ENCODE measurements at places on chromosomes 4 and X.

DNA sequence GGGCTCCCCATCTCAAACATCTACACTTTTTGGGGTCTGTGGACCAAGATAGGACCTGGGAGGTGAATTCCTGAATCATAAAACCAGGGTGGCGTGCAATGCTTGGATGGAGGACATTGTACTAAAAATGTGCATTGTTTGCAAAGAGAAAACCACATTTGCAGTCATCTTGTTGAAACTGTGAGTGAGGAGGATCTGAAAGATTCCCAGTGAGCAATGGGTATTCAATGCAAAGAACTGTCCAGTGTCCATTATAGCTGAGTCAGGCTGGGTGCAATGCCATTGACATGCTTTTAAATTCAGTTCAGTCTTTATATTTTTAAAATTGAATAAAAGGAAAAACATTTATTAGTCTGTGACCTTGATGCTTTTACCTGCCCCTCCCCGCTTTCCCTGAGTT, 215.7 kb downstream of the STK32B start:
- no peak for DNase-seq

- no peak for DNase-seq
Observed at GRCh38 chr4:98305576-98305975, 44.4 kb downstream of the RAP1GDS1 start.

DNA sequence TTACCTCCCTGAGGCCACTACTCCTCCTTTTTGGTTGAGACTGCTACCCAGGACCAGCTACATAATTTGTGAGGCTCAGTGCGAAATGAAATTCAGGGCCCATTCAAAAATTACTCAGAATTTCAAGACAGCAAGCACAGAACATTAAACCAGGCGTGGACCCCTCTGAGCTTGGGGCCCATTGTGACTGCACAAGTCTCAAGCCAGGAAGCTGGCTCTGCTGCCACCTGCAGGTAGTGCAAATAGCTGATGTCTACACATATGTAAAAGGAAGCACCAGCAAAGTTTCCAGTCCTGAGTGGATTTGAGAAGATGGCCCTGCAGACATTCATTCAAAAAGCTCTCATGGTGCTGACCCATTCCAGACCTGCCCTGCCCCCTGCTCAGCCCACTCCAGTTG, 213.4 kb upstream of the LNX1 start:
- DNase-seq = no peak

DNA sequence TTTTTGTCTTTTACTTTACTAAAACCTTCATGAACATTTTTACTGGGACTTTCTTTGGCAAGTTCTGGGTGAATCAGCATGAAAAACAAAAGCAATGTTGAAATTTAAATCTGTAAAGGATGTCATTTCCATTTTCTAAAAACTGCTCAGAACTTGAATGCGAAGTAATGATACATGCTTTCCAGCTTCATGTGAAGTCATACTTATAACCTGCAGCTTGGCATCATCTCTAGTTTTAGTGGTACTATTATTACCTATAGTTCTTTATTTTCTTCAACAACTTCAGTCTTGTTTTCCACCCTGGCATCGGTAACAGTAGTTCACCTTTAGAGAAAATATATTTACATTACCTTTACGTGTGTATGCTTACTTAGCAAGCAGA, 421.4 kb upstream of the DIPK2B start:
- DNase-seq = no peak

DNA sequence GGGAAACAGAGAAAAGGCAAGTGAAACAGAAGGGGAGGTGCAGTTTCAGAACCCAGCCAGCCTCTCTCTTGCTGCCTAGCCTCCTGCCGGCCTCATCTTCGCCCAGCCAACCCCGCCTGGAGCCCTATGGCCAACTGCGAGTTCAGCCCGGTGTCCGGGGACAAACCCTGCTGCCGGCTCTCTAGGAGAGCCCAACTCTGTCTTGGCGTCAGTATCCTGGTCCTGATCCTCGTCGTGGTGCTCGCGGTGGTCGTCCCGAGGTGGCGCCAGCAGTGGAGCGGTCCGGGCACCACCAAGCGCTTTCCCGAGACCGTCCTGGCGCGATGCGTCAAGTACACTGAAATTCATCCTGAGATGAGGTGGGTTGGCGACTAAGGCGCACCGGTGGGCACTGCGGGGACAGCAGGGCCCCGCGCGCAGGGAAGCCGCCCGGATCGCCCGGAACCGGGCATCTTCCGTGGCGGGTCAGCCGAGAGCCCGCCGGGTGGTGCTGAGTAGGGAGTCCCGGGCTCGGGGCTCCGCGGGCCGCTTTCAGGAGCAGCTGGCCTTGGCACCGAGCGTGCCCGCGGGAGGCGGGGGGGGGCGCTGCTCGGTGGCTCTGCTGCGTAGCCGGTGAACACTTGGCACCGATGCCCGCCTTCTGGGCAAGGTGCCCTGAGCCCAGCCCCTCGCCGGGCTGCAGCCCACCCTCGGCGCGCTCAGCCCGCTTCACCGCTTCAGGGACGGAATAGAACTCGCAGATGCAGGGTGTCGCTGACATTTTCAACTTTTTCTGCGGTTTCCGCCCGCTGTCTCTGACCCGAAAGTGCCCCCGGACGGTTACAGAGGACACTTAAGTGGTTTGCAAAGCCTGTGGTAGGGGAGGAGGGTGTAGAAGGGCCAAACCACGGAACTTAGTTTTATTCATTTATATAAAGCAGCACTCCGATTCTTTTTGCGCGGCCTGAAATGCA, at the start of gene CD38:
Gene CD38, plus strand, starts transcription at position 40 of the 953 bp plus-strand sequence. Its CDS starts 87 bp downstream, at position 127.
- peak; percentile 17 for DNase-seq

DNA sequence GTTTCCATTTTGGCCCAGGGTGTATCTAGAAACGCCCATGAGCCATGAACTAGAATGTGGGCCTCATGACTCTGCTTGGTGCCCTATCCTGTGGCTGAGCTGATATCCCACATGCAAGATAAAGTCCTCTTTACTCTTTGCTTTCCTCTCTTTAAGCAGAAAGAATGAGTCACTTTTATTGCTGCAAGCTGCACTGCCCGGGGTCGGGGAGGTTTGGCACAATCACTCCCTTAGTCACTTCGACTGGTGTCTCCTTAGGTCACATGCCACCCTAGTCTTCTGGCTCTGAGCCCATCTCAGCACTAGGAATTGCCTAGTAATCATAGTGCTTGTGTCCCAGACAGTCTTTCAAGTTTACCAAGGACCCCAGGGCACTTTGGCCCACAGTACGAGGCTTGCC, 75.1 kb upstream of the CXorf66 start:
- DNase-seq = no peak

- no peak for DNase-seq
Observed at GRCh38 chr4:31518796-31519250, 798.7 kb downstream of the PCDH7 start.

GRCh38 chrX:43557792-43558191, 98.3 kb upstream of the MAOA start:
- peak; percentile 26 for DNase-seq

- DNase-seq = no peak
Observed at GRCh38 chrX:71103110-71103983, 3.2 kb downstream of the CXorf65 start.

GRCh38 chr4:15054541-15054940, 52.3 kb downstream of the CPEB2 start:
- no peak for DNase-seq

DNA sequence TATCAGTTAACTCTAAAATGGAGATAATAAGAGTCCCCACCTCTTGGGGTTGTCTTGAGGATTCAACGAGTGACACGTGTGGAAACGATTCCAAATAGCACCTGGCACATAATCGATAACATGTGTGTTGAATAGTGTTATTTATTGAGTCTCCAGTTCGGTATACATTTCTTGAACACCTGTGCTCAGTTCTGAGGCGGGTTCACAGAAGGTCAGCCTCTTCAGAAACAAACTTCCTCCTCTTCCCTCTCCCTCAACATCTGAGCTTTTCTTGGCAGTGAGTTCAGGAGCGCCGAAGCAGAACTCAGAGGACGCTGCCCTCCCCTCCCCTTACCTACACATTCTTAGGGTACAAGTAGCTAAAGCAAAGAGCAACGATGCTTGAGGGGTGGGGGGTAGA, 934 bp downstream of the PDHA1 start:
- DNase-seq = no peak

GRCh38 chrX:68908071-68908470, 79.2 kb downstream of the EFNB1 start:
- DNase-seq = no peak

GRCh38 chr4:87975466-87975865, at the start of gene SPP1:
SPP1 (plus strand) TSS chr4:87975714; CDS start chr4:87976896, 1,182 bp downstream.
- peak; percentile 32 for DNase-seq

DNA sequence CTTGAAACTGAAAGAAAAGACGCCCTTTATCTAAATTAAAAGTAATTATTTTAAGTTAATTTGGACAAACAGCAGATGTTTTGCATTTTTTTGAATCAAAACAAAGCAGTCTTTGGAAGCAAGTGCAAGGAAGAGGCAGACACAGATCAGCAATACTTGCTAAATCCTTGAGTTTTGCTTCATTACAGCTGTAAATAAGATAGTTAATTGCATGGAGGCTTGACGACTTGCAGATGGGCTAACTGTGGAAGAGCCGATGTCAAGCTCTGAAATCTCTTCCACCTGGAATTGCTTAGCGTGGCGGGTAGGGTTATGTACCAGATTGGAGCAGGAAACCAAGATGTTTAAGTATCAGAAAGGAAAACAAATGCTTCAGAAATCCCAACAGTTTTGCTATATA, 148.8 kb downstream of the POLA1 start:
- DNase-seq = no peak

Measured in hypothalamus (tissue), 51 donors.